ENCODE measurements at places on chromosomes 5 and 9.

DNA sequence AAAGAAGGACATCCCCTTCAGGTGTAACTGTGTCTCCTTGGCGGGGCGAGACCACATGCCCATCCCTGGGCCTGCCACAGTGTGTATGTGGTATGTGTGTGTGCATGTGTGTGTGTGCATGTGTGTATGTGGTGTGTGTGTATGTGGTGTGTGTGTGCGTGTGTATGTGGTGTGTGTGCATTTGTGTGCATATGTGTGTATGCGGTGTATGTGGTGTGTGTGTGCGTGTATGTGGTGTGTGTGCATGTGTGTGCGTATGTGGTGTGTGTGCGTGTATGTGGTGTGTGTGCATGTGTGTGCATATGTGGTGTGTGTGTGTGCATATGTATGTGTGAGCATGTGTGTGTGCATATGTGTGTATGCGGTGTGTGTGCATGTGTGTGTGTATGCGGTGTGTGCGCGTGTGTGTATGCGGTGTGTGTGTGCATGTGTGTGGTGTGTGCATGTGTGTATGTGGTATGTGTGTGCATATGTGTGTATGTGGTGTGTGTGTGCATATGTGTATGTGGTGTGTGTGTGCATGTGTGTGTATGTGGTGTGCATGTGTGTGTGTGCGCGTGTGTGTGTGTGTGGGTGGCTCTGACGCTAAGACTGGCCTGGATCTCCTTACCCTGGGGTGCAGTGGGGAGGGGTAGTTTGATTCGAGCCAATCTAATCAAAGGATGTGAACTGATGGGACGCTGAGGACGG is 107.9 kb upstream of the RAPGEF1 start:
- DNase-seq: no peak

DNA sequence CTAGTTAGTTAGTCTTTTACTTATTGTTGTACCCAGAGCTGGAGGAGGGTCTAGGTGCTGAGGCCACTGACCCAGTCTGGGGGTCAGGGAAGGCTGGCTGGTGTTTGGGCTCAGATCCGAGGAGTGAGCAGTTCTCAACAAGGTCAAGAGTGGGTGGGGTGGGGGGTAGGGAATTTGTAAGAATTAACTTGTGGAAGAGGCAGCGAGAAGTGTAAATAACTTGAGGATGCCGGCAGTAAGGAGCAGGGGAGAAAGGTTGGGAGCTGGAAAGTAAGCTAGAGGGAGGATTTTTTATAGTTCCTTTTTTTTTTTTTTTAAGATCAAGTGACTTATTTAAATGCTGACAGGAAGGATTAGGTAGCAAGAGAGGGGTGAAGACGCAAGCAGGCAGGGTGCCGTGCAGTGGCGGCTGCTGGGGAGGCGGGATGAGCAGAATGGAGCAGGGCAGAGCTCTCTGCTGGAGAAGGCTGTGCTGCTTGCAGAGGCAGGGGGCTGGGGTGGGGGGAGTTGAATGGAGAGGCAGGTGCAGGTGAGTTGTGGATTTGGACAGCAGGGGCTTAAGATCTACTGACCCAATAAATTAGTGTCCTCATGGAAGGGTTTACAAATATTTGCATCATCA is 35.3 kb upstream of the SMIM32 start:
- no peak for DNase-seq

GRCh38 chr9:115234094-115234493 is 116.1 kb upstream of the TNC start:
- DNase-seq: no peak

DNA sequence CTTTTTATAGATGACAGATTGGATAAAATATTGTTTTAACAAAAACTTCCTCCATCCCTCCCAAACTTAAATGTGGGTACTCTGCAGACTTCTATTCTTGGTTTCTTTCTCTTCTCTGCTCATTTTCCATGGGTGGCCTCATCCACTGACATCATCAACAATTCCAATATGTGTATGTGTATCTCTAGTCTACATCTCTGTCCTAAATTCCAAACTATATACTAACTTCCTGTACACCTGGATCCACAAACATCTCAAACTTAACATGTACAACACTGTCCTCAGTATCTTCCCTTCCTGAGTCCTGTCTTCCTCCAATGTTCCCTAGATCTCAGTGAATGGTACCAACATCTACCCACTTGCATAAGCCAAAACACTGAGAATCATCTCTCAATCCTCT is 28.5 kb upstream of the CDK5RAP2 start:
- no peak for DNase-seq

DNA sequence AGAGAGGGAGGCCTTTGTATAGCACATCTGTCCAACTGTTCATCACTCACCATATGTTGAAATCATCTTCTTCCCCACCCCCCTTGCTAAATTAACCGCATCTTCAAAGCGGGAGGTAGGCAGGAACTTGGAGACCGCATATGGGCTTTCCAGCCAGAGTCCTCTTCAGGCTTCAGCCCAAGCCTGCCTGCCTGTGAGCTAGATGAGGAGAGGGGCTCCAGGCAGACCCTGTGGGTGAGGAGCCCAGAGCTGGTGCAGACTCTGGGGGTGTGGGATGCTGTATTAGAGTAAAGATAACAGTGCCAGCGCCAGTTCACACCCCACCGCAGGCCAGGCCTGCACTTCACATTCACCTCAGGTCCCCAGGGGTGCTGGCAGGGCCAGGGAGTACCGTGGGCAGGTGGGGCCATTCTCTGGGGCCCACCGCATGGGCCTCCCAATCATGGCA is 16.2 kb downstream of the PRRC2B start:
- no peak for DNase-seq

DNA sequence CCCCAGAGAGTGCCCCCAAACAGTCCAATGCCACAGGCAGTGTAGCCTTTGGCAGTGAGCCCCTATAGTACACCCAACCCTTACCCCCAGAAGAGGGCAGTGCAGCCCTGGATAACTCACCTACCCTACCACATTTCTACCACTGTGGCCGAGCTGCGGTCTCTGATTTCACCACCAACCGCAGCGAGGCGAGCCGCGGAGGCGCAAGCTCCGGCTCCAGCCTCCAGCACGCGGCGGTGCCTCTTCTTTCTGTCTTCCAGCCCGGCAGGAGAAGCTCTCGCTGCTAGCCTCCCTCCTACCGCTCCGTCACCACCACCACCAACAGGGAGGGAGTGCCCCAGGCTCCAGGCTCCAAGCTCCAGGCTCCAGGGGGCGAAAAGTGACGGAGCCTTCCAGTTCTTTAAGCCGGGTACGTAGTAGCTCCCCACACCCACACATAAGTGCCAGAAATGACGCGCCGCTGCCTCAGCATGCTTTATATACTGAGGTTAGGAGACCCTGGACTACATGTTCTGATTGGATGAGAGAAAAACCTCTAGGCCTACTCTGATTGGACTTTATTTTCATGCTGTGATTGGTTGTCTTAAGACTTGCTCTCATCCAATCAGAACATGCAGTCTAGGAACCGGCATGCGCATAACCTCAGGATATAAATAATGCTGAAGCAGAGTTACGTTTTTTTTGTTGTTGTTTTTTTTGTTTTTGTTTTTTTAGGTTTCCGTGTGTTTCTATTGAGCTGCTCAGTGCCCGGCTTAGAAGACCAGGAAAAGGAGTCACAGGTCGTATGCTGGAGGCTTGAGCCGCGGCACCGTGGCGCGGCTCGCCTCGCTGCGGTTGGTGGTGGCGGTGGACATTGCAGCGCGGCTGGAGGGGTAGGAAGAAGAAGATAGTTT is at the start of gene PCAT7:
Gene PCAT7 (plus strand): TSS at position 645 of the 893 bp plus-strand sequence.
- DNase-seq: peak; percentile 80

- no peak for DNase-seq
Observed at GRCh38 chr5:173714551-173715428, 98.3 kb upstream of the BOD1 start.

- DNase-seq: no peak
Observed at GRCh38 chr5:157718519-157718918, 12.7 kb upstream of the THG1L start.

DNA sequence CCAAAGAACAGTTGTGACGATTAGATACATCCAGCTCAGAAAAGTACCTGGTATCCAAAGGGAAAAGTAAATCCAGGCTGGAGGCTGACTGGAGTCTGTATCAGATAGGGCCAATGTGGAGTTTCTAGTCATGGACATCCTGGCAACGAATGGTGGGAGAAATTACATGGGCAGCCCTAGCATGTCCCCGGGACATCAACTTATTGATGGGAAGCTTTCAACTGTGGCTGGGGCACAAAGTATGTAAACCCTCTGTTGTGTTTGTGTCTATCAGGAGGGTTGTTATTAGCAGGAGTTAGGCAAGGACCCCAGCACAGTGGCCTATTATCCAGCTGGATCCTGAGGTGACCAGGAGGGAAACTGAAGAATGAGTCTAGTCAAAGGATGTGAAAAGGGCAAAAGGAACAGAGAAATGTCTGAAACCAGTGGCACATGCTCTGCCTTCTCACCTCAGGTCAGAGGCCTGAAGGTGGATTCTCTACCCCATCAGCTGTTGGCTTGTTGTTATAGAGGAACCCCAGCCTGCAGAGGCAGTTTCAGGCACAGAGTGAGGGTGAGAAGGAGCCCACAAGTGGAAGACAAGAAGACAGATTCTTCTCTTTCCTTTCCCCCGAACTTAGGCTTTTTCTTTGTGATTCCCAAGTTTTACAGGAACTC is 19.9 kb downstream of the IFNW1 start:
- no peak for DNase-seq

DNA sequence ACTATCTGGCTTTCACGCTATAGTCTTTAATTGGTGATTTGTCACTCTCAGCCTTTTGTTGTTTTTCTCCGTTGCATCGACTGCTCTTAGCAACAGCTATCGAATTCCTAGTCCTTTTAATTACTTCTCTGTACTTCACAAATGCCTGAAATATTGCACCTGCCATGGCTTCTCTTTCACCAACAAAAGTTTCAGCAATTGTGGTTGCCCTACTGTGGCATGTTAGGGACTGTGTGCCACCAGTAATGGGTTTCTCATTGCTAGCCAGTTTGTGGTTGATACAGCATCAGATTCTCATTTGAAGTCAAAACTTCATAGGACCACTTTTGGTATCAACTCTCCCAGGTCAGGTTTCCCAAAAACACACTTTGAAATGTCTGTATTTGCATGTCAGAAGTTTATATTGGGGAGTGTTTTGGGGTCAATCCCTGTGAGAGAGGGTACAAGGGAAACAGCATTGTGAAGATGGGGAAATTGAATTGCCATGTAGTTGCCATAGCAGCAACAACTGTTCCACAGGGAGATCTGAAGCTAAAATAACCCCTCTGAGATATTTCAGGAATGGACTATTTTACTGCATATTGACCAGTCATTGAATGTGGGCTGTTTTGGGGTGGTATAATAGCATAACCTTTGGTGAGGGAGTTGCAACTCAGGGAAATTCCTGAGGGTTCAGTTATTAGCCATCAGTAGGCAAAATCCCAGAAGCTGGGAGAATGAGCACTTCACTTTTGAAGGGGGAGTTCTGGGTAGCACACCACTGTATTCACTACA is 99.2 kb downstream of the WDR70 start:
- DNase-seq: no peak

Measured in H1 (cell line).